Fibroblast of the aortic adventitia (primary cell): ENCODE measurements at places on chromosomes 16 and 17.

- no peak for DNase-seq
Observed at GRCh38 chr16:89796104-89796503, 20.3 kb downstream of the FANCA start.

DNA sequence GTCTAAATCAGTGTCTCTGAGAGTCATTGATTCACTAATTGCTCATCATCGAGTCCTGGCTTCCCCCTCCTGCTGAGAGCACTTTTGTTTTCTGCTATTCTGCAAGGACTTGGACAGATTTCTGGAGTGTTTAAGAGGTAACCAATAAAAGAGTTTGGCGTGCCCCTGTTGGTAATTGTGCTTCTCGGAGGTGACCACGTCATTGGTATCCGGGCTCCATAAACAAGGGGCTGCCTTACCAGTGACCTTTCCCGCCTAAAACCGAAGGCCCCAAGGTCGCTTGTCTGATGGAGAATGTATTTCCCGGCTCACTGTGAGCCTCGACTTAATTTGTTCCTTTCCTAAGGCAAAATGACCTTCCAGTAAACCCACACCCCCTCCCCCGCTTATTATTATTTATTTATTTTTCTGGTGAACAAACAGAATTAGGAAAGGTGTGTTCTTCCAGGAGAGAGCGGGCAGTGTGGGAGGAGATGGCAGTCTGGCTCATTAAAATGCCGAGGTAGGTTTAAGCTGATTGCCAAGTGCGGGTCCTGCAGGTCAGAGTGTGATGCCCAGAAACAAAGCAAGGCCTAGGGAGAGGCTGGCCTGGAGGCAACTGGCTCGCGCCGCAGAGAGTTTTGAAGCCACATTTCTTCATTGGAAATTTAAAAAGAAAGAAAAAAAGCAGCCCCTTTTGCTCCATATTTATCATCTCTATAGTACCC, 30.2 kb downstream of the MSI2 start:
- DNase-seq, result no peak

DNA sequence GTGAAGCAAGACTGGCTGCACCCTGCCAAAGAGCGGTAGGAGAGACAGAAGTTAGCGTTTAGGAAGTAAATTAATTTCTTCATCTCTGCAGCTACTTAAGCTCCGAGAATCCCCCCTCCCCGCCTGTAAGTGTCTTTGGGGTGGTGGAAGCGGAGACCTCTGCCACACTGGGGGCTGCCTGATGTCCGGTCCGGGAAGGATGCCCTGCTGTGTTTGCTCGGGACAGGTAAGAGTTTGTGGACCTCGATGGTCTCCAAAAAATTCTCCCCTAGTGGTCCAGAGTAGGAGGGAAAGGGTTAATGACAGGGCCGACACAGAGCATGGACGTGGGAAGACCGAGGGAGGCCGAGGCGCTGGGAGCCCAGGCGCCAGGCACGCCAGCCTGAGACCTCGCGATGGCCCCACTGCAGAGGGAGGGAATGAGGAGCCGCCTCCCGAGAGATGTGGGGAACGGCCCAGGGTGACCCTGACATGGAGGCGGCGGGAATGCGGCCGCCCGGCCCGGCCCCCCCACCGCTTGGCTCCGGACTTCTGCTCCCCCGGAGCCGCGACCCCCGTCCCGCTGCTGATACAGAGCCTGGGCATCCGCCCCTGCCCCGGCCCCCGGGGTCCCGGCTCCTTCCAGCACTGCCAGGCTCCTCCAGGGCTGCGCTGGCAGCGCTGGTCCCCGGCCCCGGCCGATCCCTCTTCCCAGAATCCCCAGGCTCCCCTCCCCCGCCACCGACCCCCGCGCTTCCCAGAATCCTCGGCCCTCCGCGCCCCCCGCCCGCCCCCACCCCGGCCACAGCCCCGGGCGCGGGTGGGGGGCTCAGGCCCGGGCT, 680 bp downstream of the ZNF629 start:
- peak; percentile 52 for DNase-seq

DNA sequence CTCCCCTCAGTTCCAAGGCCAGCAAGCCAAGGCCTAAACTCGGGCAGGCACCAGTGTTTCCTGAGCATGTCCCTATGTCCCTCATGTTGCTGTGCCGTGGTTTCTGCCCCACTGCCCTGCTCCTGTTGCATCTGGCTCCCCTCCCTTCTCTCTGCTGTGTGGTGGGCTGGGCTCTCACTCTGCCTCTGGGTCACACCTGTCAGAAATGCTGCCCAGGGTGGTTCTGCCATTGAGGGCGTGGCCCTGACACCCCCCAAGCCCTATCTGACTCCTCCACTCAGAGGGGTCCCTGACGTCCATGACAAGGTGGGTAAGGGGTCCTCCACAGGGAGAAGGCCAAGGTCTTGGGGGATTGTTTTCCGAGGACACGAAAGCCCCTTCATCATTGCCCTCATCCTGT, 9.2 kb upstream of the ITGA3 start:
- no peak for DNase-seq

DNA sequence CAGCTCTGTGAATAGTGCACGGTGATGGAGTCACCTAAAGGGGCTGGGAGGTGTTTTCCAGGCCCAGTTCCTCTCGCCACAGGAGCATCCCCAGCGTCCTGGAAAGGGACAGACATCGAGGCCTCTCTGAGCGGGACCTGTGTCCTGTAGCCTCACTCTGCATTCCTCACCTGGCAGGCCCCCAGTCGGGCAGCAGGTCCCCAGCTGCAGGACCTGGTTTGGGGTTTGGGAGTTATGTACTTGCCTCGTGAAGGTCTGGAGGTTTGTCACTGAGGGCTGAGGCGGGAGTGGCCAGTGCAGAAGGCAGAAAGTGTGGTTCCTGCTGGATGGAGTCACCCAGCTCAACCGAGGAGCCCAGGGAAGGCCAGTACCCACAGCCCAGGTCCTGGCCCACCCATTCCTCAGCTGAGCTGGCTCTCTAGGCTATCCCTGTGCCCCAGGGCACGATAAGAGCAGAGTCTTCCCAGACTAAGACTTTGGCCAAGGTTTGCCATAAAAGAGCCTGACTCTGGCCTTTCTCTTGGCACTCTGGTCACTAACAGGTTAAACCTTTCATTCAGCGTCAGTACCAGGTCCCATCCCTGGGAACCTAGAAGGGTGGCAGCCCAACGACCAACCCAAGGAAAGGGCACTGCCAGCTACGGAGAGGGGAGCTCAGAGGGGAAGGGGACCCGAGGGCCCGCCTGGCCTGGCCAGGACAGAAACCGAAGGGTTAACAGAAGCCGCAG, 24.4 kb downstream of the TBX4 start:
- no peak for DNase-seq

- DNase-seq, result no peak
Observed at GRCh38 chr17:41338961-41339485, 11.6 kb downstream of the KRT33A start.

DNA sequence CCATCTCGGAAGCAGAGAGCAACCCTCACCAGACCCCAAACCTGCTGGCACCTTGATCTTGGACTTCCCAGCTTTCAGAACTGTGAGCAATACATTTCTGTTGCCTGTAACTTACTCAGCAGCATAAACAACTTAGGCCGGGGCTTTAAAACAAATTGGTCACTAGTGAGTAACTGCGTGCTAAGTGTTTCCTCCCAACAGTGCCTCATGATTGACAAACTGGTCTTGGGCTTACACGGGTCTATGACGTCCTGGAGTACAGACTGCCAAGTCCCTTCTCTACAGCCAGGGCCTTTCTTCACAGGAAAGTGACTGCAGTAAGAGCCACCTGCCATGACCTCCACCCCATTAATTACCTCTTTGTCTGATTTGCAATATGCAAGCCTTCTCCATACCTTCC, 136.7 kb downstream of the XYLT1 start:
- DNase-seq, result peak; percentile 89

- DNase-seq, result no peak
Observed at GRCh38 chr17:12693640-12694039, 27.9 kb downstream of the MYOCD start.

DNA sequence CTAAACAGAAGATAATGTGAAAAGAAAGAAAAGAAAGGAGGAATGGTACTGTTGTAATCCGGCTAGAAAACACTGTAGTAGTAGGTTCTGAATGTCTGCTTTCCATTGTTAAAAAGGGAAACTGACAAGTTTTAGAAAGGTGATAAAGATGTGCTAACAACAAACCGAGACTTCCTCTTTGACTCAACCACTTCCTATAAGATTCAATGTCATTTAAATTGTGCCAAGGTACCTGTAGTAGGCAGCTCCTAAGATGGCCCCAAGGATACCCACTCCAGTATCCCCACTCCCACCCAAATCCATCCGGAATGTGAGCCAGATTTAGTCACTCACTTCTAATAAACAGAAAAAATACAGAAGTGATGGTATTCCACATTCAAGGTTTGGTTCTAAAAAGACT, 31.2 kb downstream of the XYLT1 start:
- DNase-seq, result no peak

DNA sequence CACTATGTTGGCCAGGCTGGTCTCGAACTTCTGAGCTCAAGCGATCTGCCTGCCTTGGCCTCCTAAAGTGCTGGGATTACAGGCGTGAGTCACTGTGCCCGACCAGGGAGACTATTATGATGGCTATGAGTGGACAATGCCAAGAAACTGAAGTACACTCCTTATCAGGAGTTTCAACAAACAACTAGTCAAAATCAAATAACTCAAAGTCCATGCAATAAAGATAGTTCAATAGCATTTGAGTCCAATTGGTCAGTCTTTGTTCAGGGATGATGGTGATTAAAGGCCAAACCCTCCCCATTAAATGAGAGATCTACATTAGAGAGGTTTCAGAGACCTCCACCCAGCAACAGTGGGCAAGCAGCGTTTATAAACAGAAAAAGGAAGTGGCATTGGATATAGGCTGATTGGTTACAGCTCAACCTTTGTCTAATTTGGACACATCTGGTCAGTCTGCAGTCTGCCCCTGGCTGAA, 8.0 kb downstream of the CHST5 start:
- peak; percentile 19 for DNase-seq

DNA sequence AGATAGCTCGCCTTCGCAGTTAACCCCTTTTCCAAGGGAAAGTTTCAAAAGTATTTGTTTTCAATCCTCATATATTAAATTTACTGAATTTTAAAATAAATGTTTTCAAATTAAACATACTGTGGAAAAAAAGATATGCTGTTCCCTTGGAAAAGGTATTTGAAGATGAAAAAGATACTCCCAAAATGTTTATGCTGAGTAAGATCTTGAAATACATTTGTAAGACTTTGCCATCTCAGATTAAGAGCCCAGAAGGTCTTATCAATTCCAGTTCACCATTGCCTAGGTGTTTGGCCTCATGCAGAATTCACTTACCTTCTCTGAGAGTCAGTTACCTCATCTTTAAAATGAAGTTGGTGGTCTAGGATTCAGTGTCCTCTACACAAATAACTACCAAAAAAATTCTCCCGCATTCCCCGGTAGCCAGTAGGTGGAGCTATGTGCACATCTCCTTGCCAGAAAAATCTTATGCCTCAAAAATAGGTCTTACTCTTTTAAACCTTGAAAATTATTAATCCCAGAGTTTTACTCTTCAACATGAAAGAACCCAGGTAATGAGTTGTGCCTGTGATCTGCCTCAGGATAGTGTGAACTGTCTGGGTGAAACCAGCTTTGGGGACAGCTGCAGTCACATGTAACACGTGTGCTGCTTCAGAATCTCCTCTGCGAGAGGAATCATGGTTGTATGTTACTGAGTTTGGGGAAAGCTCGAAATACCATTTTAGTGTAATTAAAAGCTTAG, 178.3 kb downstream of the MRTFB start:
- peak; percentile 71 for DNase-seq

- DNase-seq, result no peak
Observed at GRCh38 chr17:78956254-78956653, 23.5 kb downstream of the LGALS3BP start.
